ENCODE measurements at places on chromosomes 12 and 14.

GRCh38 chr14:69152902-69153151 lies at the start of gene DCAF5:
DCAF5 (minus strand) TSS chr14:69153119; CDS start chr14:69152978, 141 bp downstream.
- DNase-seq, result peak; percentile 90

DNA sequence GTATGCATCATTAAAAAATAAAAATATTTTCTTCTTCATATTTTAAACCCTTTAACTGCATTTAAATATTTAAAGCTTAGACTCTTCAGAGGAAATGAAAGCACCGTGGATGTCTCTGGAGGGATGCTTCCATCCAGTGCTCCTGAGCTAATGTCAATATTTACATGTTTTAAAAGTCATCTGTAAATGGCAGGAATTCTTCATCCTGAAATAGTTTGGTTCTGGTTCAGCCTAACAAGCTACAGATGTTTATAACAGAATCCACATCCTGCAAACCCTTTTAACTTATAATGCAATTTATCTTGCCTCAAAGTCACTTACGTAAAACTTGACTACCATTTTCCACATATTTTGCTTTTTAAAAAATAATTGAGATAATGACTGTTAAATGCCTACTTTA lies 1207.3 kb downstream of the SLC16A7 start:
- DNase-seq, result no peak

GRCh38 chr14:96629082-96629481 lies 126.9 kb downstream of the PAPOLA start:
- no peak for DNase-seq

GRCh38 chr12:53791735-53792326 lies 40.1 kb upstream of the CISTR start:
- DNase-seq, result peak; percentile 62

- no peak for DNase-seq
Measured at GRCh38 chr14:68331991-68332390, 460.9 kb downstream of the ZFP36L1 start.

DNA sequence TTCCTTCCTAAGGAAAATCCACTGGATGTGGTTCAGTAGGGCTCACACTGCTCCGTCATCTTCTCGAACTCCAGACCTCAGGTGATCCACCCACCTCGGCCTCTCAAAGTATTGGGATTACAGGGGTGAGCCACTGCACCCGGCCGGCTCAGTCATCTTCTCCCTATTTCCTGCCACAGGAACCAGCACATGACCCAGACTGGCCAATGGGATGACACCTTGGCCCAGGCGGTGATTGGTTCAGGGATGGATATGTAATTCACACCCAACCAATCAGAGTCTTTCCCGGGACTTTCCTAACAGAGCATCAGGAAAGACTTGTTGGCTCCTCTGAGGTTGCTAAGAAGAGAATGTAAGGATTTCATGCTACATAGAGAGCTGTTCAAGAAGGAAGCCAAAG lies 19.2 kb upstream of the C12orf76 start:
- DNase-seq, result no peak

- DNase-seq, result no peak
Measured at GRCh38 chr12:77118696-77119095, 53.3 kb upstream of the E2F7 start.

GRCh38 chr12:104697186-104697585 lies 240.4 kb downstream of the CHST11 start:
- no peak for DNase-seq

GRCh38 chr12:113424915-113425823 lies 3.0 kb downstream of the SDSL start:
- DNase-seq, result peak; percentile 80

GRCh38 chr12:12927211-12928079 lies 24.5 kb downstream of the GPRC5D start:
- DNase-seq, result no peak

GRCh38 chr14:60090864-60091519 lies 731 bp upstream of the PCNX4 start:
- DNase-seq, result no peak

- DNase-seq, result no peak
Measured at GRCh38 chr12:126554625-126555024, 1489.4 kb downstream of the AACS start.

- DNase-seq, result peak; percentile 45
Measured at GRCh38 chr14:77026930-77027537, 1.5 kb downstream of the IRF2BPL start.

GRCh38 chr14:60309867-60310552 lies 61.0 kb downstream of the PPM1A start:
- no peak for DNase-seq

DNA sequence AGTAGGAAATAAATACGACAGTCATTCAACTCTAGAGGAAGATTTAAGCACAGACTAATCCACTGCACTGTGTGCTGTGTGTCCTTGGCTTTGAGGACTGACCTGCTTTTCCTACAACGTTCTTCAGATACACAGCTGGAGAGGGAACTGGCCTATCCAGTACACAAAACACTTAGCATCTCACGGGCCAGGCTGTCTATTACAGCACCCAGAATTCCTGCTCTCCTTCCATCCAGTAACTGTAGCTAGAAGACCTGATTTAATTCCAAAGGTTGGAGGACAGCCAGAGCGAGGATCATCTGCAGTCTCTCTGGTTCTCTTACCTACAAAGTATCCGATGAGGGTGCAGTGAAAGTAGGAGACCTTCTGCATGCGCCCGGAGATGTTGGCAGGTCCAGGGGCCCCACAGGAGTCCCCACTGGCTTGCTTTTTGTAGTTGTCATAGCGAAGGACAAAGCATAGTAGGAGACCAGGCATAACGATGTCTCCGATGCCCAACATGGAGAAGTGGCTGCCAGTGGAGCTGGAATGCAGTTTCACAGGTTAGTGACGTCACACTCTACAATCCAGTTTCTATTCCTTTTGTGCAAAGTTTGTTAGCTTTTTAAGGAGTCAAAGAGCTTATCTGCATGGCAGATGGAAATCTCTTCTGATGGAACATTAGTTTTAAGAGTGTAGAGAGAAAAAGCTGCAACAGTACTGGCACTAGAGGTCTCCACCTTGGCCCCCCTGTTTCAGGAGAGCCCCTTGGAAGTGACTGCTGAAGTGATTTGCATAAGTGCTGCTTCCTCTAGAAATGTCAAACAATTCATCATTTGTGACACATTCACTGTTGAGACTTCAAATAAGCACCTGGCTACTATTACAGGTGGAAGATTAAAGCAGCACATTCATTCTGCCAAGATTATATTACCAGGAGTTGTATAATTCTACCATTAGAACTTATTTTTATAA lies 41.7 kb downstream of the ACADS start:
- DNase-seq, result no peak

DNA sequence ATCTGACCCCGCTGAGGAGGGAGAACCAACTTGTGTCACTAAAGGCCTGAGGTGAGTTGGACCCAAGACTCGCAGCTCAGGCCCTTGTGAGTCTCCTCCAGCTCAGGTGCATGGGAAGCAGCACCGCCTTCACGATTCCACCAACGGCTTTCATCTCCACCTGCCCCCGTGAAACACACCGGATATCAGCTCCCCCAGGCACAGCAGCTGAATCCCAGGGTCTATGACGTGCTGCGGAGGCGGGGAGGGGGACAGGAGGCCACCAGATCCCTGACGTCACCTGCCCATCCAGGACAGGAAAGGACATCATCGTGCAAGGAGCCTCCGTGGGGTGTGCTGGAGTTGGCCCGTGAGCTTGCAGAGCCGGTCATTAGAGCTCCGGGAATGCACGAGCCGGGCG lies 18.5 kb upstream of the SFSWAP start:
- no peak for DNase-seq

GRCh38 chr14:74155287-74155686 lies 70.5 kb downstream of the LIN52 start:
- no peak for DNase-seq

- DNase-seq, result no peak
Measured at GRCh38 chr12:31488737-31489338, 102.1 kb downstream of the DENND5B start.

- no peak for DNase-seq
Measured at GRCh38 chr14:83421711-83422110, 1888.1 kb upstream of the SEL1L start.

DNA sequence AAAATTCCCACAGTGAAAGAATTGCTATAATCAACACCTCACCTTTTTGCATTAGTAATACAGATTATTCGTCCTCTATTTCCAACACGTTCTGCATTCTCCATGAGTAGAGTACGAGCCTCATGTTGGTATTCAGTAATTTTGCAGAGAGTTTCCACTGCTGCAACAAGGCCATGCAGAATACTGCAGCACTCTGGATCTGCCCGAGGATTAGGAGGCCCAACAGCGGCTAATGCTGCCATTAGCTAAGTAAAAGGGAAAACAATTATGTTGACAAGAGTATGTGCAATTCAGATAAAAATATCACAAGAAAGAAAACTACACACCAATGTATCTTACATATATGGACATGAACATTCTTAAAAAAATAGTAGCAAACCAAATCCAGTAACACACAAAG lies 9.1 kb downstream of the INTS13 start:
- DNase-seq, result no peak

- DNase-seq, result no peak
Measured at GRCh38 chr12:122207391-122207790, 3.9 kb downstream of the B3GNT4 start.

- no peak for DNase-seq
Measured at GRCh38 chr12:10033783-10034545, 3.5 kb downstream of the CLEC9A start.

DNA sequence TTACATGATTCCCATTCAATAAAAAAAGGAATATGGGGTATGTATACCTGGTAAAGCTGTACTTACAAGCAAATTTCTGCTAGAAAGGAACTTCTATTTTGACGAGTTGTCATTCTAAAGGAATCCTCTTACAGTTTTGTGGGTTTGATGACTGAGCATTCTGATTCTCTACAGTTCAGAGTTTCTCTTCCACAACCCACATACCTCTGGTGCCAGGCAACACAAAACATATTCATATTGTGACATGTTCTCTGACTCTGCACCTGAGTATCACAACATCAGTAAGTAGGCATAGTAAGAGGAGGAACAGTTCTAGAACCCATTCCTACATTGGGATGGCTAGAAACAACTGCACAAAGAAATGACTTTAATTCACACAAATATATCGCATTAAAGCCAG lies 636.6 kb downstream of the MED13L start:
- DNase-seq, result no peak

DNA sequence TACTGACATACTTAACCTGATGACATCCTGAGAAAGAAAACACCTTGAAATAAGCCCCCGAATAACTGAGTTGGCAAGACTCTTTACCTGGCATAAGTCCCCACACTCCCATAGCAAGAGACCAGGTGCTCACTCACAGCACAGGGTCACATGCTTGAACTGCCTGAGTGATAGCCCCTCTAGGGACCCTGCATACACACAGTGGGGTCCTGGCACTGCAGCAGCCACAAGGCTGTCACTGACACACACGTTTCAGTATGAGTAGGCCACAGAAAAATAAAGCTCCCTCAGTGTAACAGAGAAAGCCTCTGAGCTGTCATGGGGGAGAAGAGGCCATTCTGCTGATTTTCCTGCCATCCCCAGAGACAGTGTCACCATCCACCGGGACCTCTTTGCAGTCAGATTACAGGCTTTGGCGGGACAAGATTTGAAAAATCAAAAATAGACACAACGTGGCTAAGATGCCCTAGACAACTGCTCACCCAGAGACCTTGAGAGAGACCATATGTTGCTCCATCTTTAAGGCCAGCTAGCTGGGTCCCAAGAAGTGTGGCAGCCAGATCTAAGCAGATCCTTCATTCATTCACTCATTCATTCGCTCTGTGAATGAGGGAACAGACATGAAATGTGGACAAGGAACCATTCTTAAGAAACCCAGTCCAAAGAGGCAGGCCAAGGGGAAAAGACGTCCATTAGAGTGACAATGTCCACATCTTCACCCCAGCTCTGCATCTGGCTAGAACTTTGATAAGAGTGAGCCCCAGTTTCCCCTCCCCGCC lies 1.6 kb downstream of the SCARB1 start:
- no peak for DNase-seq

GRCh38 chr12:123938679-123939480 lies 33.8 kb downstream of the CCDC92 start:
- DNase-seq, result peak; percentile 69

- DNase-seq, result no peak
Measured at GRCh38 chr12:6333029-6333428, 8.8 kb downstream of the TNFRSF1A start.

- no peak for DNase-seq
Measured at GRCh38 chr12:14576896-14577295, 9.2 kb upstream of the PLBD1 start.

DNA sequence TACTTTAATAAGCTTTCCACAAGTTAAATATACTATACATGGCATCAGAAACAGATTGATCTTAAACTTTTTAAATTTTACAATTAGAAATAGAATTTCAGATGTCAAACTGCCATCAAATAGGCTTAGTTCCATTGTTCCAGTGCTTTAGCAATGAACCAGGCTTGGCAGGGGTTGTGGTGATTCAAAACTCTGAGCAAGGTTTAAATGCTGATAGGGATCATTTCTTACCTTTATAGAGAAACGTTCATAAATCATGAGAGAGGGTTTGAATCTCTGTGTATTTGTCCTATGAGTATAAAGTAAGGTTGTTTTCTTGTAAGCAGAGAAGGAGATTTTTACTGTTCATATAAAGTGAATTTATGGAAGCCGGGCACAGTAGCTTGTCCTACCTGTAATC lies 794.5 kb upstream of the TBX3 start:
- DNase-seq, result no peak

GRCh38 chr12:32305163-32305562 lies 94.2 kb upstream of the FGD4 start:
- no peak for DNase-seq

DNA sequence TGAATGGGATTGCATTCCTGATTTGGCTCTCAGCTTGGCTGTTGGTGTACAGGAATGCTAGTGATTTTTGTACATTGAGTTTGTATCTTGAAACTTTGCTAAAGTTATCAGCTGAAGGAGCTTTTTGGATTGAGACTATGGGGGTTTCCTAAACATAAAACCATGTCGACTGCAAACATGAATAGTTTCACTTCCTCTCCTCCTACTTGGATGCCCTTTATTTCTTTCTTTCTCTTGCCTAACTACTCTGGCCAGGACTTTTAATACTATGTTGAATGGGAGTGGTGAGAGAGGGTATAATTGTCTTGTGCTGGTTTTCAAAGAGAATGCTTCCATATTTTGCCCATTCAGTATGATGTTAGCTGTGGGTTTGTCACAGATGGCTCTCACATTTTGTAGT lies 141.5 kb downstream of the CEP83 start:
- DNase-seq, result no peak

- DNase-seq, result no peak
Measured at GRCh38 chr12:101829639-101830366, 956 bp downstream of the GNPTAB start.

- DNase-seq, result no peak
Measured at GRCh38 chr14:50736932-50737419, 68.9 kb upstream of the SAV1 start.

DNA sequence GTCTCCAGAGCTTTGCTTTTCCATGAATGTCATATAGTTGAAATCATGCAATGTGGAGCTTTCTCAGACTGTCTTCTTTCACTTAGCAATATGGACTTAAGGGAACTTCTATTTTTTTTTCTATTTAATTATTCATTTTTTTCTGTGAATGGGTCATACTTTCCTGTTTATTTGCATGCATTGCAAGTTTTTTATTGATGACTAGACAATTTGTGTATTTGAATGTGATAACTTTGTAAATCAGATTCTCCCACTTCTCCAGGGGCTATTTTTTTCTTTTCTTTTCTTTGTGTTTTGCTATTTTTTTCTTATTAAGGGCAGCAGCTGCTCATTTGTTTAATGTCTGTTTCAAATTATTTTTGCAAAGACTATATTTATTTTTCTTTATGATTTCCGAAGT lies 1019.8 kb upstream of the ATXN7L3B start:
- DNase-seq, result no peak
